ENCODE measurements at places on chromosomes 6 and 20. TPM values are rescaled to one million over a fixed set of nuclear protein-coding genes. Genes with fewer than 3 reads are reported as not detected.

The PTCRA gene
- not detected for total RNA-seq

The PPP1R18 gene
- total RNA-seq, result 97.1 TPM

The DEFB112 gene
- total RNA-seq, result not detected

The PLN gene
- not detected for total RNA-seq

The BAG2 gene
- total RNA-seq, result 1.1 TPM

The PNISR gene
- 24.9 TPM for total RNA-seq
